ENCODE measurements at places on chromosomes 12 and 14.

DNA sequence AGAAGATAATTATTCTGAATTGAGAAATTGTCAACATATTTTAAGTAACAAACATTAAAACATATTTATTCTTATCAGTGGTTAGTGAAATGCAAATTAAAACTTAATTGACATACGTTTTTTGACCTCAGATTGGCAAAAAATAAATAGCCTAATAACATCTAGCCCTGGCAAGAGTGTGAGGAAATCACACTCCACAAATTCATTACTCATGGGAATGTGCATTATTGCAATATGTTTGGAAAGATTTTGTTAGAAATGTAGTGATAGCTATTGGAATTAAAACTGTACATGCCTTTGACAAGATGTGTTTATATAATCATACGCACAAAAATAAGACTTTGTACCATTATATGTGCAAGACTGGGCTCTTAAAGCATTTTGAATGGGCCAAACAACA, 168.6 kb downstream of the KITLG start:
- DNase-seq: no peak

DNA sequence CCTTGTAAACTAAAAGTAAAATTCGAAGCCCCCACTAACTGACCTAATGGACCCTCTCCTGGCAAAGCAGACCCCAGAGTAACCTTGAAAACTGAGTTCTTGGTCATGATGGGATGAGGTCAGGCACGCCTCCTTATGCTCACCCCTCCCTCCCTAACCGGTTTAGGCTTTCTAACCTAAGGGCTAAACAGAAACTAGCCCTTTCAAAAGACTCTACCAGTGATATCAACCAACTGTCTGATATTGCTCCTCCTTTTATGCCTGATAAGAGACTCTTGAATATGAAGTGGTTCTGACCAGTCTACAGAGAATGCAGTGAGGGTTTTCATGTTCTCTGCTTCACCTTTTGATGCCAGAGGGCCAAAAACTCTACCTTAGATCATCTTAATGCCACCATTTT, 4.8 kb upstream of the LPCAT3 start:
- DNase-seq: no peak

DNA sequence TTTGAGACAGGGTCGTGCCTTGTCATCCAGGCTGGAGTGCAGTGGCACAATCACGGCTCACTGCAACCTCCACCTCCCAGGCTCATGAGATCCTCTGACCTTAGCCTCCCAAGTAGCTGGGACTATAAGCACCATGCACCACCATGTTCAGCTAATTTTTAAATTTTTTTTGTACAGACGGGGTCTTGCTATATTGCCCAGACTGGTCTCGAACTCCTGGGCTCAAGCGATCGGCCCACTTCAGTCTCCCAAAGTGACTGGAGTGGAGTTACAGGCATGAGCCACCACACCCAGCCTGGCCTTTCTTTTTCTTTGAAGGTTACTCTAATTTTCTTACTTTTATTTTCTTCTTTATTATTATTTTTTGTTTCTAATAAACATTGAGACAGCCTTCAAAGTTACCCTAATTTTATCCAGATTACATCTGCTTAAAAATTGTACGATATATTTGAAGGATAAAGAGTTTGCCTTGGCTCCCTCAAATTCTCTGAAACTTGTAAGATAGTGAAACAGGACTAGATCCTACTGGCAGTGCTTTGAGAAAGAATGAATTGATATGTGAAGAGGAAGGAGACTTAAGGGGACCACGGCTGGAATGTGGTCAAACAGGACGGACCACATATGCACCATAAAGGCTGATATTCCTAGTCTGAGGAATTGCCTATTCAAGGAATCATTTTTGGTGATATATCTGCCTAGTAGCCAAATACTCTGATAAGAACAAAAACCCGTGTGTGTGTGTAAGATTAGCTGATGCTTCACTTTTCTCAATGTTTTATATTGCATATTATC, 14.1 kb upstream of the SINHCAF start:
- no peak for DNase-seq

GRCh38 chr14:60092526-60092920, 800 bp downstream of the PCNX4 start:
- DNase-seq: peak; percentile 62

- peak; percentile 80 for DNase-seq
These were observed 67.2 kb downstream of the PTPRR start for GRCh38 chr12:70853326-70853725.

GRCh38 chr12:51373187-51373586, 18.0 kb downstream of the GALNT6 start:
- no peak for DNase-seq

GRCh38 chr12:57771236-57771872, 551 bp downstream of the METTL1 start:
- DNase-seq: peak; percentile 92

- DNase-seq: peak; percentile 63
These were observed 204.3 kb downstream of the AEBP2 start for GRCh38 chr12:19643635-19644034.

- DNase-seq: no peak
These were observed 23.5 kb upstream of the YY1 start for GRCh38 chr14:100215330-100215885.

DNA sequence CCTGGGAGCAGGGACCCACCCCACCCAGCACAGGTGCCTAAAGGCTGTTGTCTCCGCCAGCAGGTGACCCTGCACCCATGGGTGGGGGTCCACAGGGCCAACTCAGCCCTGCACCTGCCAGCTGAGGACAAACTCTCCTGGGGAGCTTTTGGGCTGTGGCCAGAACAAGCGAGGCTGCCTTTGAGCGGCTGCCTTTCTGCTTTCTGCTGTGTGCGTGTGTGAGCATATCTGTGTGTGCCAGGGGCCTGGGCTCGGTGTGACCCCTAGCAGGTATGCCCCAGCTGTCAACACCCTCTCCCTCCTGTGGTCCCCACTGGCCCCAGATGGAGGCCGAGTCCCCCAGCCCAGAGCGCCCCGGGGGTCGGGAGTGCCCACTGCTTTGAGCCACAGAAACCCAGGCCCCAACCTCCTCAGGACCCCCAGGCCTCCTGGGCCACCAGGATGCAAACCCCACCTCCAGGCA, 25.9 kb upstream of the GPR132 start:
- DNase-seq: no peak

GRCh38 chr12:115588131-115588530, 689.4 kb downstream of the MED13L start:
- no peak for DNase-seq

DNA sequence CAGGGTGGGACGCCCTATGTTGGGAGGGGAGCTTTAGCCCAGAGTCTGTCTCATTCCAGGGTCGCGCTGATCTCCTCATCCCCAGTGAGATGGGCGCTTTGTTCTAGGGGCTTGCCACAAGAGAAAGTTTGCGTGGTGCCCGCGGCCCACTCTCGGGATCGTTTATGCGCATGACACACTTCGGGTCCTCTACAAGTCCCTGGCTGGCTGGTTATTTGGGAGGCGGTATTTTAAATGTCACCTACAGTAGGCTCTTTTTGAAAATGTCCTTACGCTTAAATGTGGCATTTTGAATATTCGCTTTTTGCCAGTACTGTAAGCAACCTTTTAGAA, 541 bp downstream of the GOLT1B start:
- peak; percentile 36 for DNase-seq

DNA sequence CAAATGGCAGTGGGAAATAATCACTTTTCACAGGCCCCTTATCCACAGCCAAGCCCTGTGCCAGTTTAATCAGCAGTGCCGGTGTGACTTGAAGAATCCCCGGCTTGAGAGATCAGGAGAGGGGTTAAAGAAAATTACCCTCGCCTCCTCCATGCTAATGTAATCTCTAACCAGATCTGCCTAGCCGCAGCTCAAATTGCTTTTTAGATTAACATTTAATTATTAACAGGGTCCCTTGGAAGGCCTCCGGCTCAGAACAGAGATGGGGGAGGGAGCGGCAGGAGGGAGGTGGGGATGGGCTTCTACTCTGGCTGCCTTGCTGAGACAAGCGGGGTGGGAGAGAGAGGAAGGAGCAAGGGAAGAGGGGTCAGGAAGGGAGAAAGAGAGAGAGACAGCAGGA, 24.0 kb downstream of the FAM222A start:
- DNase-seq: no peak

DNA sequence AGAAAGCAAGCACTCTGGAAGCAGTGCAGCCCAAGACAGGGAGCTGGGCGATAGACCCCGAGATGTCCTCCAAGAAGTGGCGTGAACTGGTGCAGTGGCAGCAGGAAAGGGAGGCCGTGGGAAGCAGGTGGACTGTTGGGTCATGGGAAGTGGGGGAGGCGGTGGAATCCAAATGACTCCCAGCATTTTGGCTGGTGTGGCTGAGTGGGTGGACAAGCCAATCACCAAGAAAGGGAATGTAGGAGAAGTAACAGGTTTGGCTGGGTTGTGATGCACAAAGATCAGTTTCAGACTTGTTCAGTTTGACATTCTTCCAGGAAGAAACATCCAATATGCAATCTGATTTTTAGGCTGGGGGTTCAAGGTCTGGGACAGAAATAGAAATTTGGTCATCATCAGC, 46.0 kb upstream of the KTN1 start:
- no peak for DNase-seq

DNA sequence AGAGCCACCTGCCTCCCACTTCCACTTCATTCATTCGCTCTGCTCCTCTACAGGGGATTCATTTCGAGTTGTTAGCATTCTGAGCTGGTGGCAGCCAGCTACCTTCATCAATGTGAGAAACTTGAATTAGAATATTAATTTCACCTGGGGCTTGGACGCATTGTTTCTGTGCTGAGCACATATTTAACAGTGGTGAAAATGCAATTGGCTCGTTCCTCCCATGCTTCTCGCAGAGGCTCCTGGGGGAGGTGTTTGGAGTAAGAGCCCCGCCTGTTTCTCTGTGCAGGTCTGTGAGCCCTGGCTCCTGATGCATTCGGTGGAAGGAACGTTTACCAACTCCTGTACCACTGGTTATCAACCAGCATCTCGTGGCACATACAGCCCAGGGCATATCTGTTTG, 141.5 kb downstream of the AACS start:
- no peak for DNase-seq

- DNase-seq: no peak
These were observed 9.6 kb downstream of the NAB2 start for GRCh38 chr12:57098546-57098945.

DNA sequence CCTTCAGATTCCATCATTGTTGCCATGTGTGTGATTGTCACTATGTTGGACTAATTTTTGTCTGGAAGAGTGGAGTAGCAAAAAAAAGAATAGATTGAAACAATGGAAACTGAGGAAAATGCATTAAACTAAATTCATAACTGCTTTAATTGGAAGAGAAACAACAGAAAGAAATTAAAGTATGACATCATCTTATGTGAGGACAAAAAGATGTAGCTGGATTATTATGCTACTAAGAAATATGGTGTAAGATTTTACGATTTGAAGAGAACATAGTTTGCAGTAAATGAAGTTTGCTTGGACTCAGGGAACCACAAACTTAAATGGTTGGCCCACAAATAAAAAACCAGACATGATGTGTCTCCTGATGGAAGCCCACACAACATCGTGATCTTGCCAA, 76.8 kb downstream of the PRKCH start:
- no peak for DNase-seq

DNA sequence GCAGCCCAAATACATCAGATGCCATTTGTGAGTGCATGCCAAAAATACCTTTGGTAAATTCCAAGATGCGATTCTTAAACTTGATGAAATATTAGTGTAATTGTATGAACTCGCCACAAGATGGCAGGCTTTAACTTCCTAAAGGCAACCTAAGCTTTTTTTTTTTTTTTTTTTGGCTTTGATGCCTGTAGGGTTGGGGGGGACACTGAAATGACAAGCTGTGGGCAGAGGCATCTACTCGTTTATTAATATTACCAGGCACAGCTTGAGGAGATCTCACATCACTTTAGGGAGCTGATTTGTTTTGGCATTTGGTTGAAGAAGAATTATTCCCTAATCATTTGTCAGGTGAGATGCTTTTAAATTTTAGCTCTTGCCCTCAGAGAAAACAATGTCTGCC, 126.7 kb upstream of the CCDC196 start:
- peak; percentile 65 for DNase-seq

- DNase-seq: no peak
These were observed 28.3 kb downstream of the GALNT9 start for GRCh38 chr12:132300789-132301722.

DNA sequence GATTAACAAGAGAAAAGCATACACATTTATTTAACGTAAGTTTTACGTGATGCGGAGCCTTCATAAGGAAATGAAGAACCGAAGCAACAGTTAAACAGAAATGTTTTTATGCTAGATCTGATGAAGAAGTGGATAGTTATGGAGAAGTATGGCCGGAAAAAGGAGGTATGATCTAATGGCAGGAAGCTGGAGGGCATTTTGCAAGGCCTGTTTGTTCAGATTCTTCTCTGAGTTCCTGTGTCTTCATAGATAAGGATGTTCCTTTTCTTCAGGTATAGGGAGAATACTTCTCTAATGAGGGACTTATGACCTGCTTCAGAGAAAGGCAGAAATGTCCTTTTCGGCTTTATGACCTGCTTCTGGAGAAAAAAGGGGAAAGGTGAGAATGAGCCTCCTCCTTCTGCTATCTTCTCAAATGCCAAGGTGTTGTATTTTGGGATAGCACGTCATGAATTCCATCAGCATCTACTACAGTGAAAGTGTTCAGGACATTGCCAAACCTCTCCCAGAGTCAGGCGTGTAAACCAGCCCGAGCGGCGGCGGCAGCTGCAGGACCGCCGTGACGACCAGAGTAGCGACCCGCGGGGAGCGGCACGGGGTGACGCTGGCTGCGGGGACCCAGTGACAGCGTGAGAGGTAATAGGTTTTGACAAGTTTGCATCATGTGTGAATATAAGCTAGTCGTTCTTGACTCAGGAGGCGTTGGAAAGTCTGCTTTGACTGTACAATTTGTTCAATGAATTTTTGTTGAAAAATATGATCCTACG, 33.7 kb upstream of the SGPP1 start:
- DNase-seq: no peak

DNA sequence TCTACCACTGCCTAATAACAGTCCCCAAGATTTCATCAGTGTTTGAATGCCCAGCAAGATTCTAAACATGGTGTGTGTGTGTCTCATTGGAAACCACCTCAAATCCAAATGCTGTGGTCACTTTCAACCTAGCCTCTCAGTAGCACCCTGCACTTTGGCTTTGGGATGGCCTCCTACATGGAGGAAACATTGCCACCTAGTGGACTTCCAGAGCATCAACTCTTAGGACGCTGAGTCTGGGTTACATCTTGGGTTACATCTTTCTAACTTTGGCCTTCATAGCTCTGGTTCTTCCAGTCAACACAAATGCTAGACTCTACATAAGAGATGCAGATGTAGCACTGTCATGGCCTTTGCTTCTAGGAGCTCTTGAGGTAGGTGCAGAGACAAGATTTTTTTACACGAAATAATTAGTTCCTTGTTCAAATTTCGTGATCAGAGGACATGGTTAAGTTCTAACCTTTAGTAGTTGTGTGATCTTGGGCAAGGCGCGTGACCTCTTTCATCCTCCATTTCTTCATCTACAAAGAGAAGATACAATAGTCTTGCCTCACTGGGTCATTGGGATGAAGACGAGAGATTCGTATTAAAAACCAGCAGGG, 113.5 kb upstream of the VASH1 start:
- peak; percentile 60 for DNase-seq

- DNase-seq: no peak
These were observed 3.7 kb upstream of the ART4 start for GRCh38 chr12:14846876-14847580.

GRCh38 chr12:94621662-94622359, 28.5 kb downstream of the TMCC3 start:
- peak; percentile 90 for DNase-seq

Measured in iris pigment epithelial cell (primary cell).